ENCODE measurements at places on chromosomes 5 and 9.

DNA sequence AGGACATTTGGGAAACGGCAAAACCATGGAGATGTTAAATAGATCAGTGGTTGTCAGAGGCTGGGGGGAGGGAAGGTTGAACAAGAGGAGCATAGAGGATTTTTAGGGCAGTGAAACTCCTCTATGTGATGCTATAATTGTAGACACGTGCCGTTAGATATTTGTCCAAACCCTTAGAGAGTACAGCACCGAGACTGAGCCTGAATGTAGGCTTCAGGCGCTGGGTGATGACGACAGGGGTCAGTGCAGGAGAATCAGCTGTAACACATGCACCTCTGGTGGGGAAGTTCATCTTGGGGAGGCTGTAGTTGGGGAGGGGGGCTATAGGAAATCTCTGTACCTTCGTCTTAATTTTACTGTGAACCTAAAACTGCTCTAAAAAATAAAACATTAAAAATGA is 22.2 kb upstream of the CLPTM1L start:
- DNase-seq = no peak

GRCh38 chr9:10041726-10042229 is 571.0 kb downstream of the PTPRD start:
- no peak for DNase-seq

- no peak for DNase-seq
Measured at GRCh38 chr5:178586396-178586795, 3.8 kb downstream of the COL23A1 start.

GRCh38 chr5:151168602-151169344 is 11.2 kb upstream of the ANXA6 start:
- no peak for DNase-seq

DNA sequence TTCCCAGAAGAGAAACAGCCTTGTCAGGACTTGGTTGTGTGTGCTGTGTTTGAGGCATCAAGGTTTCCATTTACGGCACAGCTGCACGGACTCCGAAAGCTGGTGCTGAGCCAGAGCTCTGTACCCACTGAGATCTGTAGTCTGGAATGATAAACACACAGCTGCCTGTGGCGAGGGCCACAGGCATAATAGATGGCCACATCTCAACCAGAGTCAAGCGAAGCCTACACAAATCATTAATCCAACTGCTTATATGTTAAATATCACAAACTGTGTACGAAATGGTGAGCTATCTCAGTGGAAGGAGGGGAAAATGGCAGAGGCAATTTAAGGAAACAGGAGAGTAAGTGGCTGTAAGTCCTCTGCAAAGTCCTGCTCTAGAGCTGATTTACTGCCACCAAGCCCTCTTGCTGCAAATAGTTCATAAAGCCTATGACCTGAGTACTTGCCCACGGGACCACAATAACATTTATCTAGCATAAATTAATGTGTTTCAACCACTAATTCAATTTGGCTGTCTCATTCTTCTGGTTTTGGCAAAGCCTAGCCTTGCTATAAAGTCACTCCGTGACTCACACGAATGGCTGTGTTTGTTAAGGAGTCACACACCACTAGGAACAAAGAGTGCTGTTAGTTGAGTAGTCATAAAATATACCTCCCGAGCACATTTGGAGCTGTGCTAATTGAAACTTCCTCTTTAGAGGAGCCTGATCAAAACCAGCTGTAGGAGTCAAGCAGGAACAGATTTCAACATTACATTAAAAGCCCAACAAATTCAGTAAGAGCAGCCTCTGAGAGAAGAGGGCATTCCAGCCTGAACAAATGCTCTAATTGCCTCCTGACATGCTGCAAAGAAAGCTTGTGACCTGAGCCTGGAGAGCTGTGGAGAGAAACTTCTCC is 738.6 kb upstream of the ZNF608 start:
- peak; percentile 32 for DNase-seq

- peak; percentile 26 for DNase-seq
Measured at GRCh38 chr9:72305102-72305546, 59.9 kb downstream of the ZFAND5 start.

GRCh38 chr5:179868541-179868940 is 9.9 kb upstream of the MRNIP start:
- DNase-seq = no peak
